ENCODE measurements at places on chromosomes 11 and 22. TPM values are rescaled to one million over a fixed set of nuclear protein-coding genes. Genes with fewer than 3 reads are reported as not detected.

The SGSM1 gene
- under 0.01 TPM for total RNA-seq

The DNAJB7 gene
- not detected for total RNA-seq

The DDX25 gene
- 0.69 TPM for total RNA-seq

The C11orf86 gene
- not detected for total RNA-seq

The BTBD18 gene
- total RNA-seq, result not detected

The MARK2 gene
- 23.3 TPM for total RNA-seq

The ALX4 gene
- not detected for total RNA-seq

Measured in melanocyte of skin (primary cell).